Effector memory CD4-positive, alpha-beta T cell (primary cell): ENCODE measurements at places on chromosomes 5 and 9.

GRCh38 chr5:96117771-96118651 lies 156.4 kb upstream of the ELL2 start:
- DNase-seq: no peak

- no peak for DNase-seq
Measured at GRCh38 chr9:126412905-126413304, 86.3 kb downstream of the MVB12B start.

GRCh38 chr5:139636975-139637408 lies 11.2 kb upstream of the CXXC5 start:
- DNase-seq: no peak

GRCh38 chr9:3507395-3508077 lies 18.3 kb downstream of the RFX3 start:
- DNase-seq: no peak

DNA sequence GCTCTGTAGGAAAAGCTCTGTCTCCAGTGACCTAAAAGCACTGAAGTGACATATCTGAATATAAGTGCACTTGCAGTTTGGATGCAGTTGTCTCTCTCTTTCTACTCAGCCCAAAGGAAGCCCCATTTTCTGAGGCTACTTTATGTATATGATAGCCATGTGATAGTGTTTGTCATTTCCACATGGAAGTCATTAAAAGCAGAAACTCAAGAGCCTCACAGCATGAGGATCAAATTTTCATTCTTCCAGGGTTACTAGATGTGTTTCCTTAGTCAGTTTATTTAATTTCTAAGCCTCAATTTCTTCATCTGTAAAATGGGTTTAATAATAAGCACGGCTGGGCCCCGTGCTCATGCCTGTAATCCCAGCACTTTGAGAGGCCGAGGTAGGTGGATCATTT lies 36.7 kb downstream of the RNF44 start:
- DNase-seq: no peak

DNA sequence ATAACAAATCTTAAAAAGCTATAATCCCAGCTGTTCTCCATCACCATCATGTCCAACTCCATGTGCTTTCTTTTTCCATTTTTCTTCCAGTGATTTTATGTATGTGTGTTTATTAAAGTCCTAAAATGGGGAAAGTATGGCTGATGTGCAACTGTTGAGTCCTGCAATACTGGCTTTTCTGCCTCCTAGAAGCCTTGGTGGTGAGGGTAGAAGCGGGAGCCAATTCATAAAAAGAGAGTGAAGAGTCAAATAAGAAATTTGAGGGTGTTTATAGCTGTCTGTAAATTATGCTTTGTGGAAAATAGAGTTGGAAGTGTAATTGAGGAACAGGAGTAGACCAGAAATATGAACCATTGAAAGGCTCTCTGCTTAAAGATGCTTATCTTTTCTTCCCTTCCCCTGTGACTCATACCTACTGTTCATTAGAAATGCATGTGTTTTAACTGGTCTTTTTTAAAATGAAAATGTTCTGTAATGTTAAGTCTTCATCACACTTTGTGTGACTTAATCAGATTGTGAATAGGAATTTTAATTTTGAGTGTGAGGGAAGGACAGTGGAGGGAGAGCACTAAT lies 80.1 kb downstream of the ZCCHC7 start:
- DNase-seq: no peak

GRCh38 chr9:32706725-32707100 lies 71.2 kb upstream of the TAF1L start:
- DNase-seq: no peak

DNA sequence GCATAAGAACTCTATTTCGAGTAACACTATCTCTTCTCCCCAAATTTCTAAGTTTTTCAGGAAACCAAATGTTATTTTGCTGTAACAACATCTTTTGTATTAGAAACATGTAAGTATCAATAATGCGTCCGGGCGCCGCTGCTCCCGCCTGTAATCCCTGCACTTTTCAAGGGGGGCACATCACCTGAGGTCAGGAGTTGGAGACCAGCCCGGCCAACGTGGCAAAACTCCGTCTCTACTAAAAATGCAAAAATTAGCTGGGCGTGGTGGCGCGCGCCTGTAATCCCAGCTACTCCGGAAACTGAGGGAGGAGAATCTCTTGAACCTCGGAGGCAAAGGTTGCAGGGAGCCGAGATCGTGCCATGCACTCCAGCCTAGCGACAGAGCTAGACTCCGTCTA lies 881.1 kb upstream of the NUDT12 start:
- no peak for DNase-seq

- DNase-seq: no peak
Measured at GRCh38 chr5:74665816-74666215, 19.2 kb upstream of the HEXB start.

DNA sequence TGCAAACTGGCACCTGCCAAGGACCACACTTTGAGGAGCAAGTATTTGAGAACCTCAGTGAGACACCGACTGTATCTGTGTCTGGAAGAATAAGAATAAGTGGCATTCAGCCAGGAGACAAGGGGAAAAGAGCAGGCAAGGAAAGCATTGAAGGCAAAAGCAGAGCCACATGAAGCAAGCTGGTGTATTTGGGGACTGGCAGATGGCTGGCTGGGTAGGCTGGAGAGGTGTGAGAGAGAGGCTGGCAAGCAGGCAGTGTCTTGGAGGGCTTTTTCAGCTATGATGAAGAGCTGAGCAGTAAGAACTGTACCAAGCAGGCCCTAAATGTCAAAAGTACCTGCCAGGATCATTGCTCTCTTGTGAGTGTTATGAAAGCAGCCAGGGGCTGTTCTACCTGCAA lies 14.1 kb upstream of the C5orf58 start:
- no peak for DNase-seq

DNA sequence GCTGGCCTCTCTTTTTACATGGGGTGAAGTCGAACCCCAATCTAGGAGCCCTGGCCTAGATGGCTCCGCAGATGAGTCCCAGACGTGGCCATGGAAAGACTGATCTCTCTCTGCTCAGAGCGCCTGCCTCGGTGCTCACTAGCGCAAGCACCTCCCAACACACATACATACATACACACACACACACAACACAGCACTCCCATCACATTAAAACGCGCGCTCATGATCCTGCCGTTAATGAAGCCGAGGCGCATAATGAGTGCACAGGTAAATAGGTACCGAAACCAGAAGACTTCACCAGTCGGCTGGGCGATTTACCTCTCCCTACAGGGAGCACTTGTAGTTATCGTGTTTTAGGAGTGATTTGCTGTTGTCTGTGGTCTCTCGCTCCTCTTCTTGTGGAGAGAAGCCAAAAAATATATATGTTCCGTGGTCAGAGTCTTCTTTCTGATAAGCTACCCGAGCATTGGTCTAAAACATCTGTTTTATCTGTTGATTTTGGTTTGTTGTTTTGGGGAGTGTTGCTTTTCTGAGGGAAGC lies 207.7 kb downstream of the MEF2C start:
- DNase-seq: no peak

GRCh38 chr9:77305622-77306400 lies 128.5 kb downstream of the VPS13A start:
- DNase-seq: no peak
